Right lobe of liver (tissue), 6 donors: ENCODE measurements at places on chromosomes 3 and 15.

DNA sequence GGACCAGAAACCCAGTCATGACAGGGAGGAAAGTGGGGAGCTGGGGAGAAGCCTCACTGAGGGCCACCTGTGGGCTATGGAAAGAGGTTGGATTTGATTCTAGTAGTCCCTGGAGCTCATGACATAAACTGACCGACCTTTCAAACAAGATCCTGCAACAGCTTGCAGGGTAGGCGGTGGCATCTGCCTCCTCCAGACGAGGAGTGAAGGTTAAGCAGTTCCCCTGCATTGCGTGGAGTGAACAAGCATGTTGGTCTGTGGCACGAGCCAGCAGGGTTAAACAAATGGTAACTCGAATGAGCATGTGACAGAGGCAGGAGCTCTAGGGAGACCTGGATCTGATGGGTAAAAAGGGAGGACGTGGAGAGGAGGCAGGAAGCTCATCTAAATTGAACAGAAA lies 12.7 kb downstream of the TGM4 start:
- no peak for DNase-seq

- DNase-seq: peak; percentile 48
Observed at GRCh38 chr15:99454941-99455788, 110.6 kb upstream of the MEF2A start.

DNA sequence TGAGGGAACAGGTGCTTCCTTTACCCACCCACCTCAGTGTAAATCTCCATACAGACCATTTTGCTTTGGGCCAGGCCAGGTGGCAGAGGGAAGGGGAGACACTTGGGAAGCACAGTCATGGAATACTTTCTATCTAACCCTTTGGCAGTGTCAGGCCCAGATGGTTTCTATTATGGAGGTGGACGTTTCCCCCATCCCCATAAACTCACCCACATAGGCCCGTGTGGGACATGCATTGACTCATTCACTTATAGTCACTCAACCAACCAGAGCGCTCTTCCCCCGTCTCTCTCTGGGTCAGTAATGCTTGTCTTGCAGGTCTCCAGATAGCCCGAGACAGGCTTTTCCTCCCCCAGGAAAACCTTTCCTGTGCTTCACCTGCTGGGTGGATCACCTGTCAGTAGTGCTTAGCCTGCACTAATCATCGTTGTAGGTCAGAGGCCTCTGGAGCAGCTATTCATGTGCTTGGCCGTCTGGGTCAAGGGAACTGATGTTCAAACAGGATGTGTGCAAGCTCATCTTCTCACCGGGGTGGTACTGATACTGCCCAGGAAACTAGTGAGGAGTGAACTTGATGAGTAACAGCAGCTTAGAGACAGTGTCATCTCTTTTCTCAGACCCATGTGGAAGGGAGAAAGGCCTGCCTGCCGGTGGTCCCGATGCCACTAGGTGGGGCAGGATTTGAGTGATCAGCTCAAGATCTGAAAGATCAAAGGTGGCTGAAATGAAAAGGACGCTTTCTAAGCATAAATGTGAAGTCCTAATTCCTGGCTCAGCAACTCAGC lies 67.1 kb downstream of the CEMIP start:
- DNase-seq: no peak

DNA sequence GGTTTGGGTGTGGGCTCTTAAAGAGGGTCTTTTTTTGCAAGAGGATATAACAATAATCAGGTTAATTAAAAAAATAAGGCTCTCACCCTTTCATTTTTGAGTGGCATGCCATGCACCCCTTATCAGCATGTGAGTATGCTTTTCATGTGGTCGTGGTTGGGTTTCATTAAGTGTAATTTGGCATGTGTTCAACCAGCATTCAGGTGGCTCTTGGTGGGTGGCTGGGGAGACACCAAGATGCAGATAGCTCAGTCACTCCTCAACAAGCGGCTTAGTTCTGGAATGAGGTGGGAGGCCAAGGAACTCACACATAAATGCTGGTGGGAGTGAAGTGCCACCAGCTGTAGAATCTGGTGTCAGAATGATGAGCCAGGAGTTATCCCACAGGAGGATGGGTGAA lies 66.8 kb downstream of the FLNB start:
- no peak for DNase-seq

GRCh38 chr3:12981306-12982275 lies 91.6 kb downstream of the IQSEC1 start:
- no peak for DNase-seq

DNA sequence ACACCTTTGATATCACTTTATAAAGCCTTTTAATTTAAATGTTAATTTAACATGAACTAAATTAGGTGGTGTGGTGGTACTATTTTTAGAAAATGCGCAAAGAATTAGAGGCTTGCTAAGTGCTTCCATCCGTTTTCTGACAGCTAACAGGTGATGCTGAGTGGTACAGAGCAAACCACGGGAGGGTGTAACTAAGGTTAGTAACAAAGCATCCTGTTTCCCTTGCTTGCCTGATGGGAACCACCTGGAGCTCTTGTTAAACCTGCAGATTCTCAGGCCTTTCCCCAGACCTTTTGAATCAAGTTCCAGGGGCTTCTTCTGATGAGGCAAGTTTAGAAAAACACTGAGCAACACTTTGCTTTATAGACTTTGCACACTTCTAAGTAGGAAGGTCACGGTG lies 101.0 kb downstream of the ATG7 start:
- DNase-seq: no peak

DNA sequence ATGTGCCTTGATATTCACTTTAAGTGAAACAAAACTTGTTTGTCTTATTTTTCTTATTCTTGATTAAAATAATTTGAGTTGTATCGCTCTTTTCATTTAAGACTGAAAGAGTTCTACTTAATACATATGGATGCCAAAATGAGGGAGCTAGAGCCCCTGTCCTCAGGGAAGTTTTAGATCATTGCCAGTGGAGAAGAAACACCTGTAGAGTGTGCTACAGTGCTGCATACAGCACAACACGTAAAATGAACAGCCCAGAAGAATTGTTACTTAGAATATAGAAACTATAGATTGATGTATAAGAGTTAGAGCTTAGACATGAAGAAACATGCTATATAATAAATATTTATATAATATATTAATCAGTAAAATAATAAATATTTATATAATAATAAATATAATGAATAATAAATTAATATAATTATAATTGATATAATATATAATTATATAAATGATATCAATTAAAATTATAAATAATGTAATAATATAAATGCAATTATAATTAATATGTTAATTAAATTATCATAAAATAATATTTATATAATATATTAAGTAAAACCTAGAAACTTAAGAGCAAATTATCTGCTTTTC lies 1234.7 kb downstream of the ROBO2 start:
- no peak for DNase-seq

DNA sequence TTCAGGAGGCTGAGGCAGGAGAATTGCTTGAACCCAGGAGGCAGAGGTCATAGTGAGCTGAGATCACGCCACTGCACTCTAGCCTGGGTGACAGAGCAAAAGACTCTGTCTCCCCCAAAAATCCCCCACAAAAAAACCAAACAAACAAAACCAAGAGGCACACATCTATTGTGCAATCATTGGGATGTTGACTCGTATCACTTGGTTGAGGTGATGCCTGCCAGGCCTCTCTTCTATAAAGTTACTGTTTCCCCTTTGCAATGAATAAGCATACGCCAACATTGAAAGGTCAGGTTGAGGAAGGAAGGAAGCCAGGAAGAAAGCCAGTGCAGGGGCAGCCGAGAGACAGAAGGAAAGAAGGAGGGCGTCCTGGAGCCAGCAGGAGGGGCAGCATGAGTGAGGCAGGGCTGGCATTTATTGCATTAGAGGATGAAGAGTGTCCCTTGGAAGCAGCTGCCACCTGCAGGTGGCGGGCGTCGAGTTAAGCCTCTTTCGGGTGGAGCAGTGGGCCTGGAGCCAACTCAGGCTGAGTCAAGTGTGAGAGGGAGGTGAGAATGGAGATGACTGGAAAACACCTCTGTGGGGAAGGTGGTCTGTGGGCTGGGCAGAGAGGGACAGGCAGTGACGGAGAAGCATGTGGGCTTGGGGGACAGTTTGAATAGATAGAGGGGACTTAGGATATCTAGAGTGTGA lies 8.3 kb upstream of the CSPG4 start:
- peak; percentile 68 for DNase-seq

- no peak for DNase-seq
Observed at GRCh38 chr3:157201648-157202278, 41.8 kb upstream of the CCNL1 start.

DNA sequence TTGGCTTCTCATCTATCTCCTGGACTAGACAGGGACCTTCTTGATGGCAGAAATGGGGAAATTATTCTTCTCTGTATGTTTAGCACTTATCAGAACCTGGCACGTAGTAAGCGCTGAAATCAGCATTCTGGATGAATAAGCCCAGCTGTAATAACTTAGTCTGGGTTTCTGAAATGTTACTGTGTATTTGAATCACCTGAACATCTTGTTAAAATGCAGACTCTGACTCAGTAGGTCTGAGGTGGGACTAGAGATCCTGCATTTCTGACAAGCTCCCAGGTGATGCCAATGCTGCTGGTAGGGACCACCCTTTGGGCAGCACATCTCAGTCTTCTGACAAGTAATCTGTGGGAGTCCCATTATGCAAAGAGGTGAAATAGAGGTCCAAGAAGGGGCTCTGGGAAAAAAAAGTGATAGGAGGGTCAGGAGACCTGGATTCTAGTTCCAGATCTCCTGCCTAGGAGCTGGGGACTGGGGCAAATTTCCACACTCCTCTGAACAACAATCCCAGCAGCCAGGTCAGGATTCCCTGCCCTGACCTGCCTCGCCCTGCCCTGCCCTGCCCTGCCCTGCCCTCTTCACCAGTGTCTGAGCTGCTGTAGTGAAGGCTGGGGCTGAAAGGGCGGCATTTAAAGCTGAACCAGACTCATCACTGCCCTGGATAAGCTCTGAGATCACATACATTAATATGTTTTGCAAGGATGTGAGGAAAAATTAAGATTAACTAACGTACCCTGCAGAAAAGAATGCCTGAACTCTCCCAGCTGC lies 17.2 kb upstream of the SLC6A11 start:
- no peak for DNase-seq

- DNase-seq: peak; percentile 58
Observed at GRCh38 chr3:124558991-124559845, 171.0 kb upstream of the UMPS start.

DNA sequence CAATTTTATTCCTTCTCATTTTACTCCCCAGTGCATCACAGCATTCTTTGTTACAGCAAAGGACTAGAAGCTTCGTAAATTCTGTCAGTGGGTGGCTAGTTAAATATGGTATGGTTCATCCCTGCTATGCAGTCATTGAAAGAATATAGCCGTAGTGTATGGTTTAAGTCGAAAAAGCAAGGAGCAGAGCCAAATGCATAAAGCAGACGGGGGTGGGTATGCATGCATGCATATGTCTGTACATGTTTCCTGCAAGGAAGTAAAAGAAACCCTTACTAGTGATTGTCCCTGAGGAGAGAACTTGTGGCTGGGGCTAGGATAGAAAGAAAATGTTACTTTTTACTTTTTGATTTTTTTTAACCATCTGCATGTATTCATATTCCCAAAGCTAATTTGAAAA lies 19.9 kb downstream of the RBP2 start:
- no peak for DNase-seq

DNA sequence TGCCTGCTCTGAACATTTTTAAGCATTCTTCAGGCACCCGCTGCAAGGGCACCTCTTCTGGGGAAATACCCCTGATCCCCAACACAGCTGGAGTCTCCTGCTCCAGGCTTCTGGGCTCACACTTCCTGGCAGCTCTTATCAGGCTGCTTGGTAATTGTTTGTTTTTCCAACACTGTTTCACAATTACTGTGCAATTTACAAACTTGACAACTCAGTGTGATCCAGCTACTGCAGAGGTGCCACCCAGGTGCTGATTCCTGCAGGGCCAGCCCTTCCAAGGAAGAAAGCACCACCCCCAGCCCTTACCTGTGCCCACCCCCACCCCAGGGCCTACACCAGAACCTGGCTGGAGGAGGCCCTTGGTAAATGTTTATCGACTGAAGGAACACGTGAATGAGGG lies 66.5 kb downstream of the MAGEF1 start:
- no peak for DNase-seq

- DNase-seq: no peak
Observed at GRCh38 chr3:132256989-132257388, 60.2 kb upstream of the ACP3 start.

- no peak for DNase-seq
Observed at GRCh38 chr3:71006810-71007785, 576.4 kb downstream of the FOXP1 start.

- DNase-seq: no peak
Observed at GRCh38 chr3:41224120-41224806, 25.0 kb downstream of the CTNNB1 start.

GRCh38 chr15:49877873-49878521 lies 241.0 kb downstream of the ATP8B4 start:
- DNase-seq: no peak

DNA sequence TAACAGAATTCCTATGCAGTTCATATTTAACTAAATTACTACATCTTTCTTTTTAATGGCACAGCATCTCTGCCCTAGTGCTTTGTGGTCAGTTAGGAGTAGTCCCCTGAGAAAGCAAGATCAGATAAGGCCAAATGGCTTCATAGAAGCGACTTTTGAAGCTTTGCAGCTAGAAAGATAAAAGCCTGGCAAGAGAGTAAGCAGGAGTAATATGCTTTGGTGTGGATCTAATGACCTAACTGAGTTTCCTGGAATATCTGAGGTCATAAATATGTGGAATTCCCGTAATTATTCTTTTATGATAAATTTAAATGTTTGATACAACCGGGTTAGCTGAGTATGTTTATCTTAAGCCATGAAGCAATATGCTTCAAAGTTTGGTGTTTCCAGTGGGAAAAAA lies 374.9 kb upstream of the LRRC3B start:
- DNase-seq: no peak

DNA sequence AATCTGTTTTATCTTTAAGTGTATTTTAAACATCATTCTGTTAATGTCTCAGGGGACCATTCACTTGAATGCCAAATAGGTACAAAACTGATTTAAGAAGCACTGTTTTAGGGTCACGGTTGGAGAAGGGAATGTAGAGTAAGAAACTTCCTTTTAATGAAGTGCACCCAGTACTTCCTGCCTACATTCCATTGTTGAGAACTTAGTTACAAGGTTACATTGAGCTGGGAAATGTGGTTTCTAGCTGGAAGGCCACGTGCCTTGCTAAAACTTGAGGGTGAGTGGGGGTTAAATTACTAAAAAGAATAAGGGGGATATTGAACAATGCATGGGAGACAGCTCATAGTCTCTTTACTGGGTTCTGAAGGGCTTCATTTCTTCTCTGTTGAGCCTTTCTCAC lies 78.3 kb upstream of the TBC1D5 start:
- DNase-seq: no peak

- DNase-seq: no peak
Observed at GRCh38 chr15:39851500-39852092, 68.5 kb downstream of the GPR176 start.

- DNase-seq: no peak
Observed at GRCh38 chr15:77454265-77454664, 33.6 kb downstream of the HMG20A start.
